ENCODE measurements at places on chromosomes 7 and 10. TPM values are rescaled to one million over a fixed set of nuclear protein-coding genes. Genes with fewer than 3 reads are reported as not detected.

LAMB1 gene
- total RNA-seq, result 60.5 TPM

NPSR1 gene
- not detected for total RNA-seq

TAC1 gene
- total RNA-seq, result 2.9 TPM

HTR5A gene
- total RNA-seq, result not detected

EZH2 gene
- 3.6 TPM for total RNA-seq

SPDYE9 gene
- total RNA-seq, result not detected

ZNF239 gene
- 1.2 TPM for total RNA-seq
